ENCODE measurements at places on chromosomes 5 and 9.

GRCh38 chr5:6675784-6676491, 37.3 kb upstream of the TENT4A start:
- DNase-seq, result no peak

DNA sequence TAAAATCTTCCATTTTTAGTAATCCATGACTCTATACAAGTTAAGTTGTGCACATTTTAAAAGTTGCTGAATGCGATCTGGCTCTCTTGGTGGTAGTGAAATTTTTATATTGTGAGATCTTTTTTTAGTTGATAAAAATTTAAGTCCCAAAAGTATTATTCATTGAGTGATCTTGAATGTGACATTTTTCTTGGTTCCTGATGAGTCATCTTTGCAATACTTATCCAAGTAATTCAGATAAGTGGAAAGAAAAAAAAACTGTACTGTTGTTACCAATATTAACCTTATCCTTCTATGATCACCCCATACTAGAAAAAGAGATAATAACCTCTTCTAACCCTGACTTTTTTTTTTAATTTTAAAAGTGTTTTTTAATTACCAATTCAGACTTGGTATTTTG, 601.3 kb downstream of the PSAT1 start:
- no peak for DNase-seq

DNA sequence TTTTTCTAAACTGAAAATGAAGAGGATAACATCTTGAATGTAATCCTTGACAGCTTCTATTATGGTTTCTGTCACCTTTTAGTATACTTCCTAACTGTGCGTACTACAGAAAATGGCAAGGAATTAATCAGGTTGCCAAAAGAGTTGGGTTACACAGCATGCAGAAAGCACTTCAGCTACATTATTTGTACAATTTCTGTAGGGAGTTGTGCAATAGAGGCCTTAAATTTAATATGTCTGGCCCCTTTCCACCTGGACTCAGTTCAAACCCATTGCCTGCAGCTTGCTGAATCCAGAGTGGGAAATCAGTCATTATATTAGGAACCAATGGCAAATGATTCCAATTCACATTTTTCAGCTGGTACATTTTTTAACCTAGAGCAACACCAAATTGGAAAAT, 549.7 kb downstream of the CSNK1G3 start:
- no peak for DNase-seq

DNA sequence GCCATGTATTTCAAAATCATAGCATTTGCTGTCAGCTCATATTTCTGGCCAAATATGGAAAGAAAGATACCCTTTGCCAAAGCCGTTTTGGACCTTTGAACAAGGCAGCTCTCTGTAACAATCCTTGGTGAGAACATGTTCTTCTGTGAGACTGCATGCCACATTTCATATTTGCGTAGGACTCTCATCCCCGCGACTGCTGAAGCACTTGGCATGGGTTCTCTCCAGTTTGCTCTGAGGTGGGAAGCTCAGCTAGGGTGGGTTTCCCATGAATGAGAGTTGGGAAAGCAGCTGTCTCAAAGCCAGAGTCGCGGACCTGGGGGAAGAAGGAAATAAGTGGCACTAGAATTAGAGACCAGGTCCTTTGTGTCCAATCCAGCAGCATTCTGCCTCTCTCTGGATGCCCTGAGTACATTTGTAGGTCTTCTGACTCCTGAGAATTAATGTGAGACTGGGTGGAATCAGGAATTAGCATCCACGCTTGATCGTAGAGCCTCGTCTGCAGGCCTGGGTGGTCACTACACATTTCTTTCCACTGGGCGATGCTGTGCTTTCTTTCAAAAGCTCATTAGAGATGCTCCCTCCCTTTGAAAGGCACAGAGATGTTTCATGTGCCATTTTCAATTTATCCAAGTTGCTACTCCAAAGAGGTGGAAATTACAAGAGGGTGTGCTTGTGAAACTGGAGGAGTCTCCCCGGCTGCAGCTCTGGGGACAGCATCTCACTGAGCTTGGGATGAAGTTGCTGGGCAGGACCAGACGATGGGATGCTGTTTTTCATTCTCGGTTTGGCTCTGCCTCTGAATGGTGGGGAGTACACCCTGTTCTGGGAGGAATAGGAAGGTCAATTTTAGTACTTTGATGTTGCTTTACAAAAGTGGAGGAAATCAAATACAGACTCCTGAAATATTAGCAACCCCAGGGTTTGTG, 197.2 kb downstream of the GADD45G start:
- DNase-seq, result no peak

DNA sequence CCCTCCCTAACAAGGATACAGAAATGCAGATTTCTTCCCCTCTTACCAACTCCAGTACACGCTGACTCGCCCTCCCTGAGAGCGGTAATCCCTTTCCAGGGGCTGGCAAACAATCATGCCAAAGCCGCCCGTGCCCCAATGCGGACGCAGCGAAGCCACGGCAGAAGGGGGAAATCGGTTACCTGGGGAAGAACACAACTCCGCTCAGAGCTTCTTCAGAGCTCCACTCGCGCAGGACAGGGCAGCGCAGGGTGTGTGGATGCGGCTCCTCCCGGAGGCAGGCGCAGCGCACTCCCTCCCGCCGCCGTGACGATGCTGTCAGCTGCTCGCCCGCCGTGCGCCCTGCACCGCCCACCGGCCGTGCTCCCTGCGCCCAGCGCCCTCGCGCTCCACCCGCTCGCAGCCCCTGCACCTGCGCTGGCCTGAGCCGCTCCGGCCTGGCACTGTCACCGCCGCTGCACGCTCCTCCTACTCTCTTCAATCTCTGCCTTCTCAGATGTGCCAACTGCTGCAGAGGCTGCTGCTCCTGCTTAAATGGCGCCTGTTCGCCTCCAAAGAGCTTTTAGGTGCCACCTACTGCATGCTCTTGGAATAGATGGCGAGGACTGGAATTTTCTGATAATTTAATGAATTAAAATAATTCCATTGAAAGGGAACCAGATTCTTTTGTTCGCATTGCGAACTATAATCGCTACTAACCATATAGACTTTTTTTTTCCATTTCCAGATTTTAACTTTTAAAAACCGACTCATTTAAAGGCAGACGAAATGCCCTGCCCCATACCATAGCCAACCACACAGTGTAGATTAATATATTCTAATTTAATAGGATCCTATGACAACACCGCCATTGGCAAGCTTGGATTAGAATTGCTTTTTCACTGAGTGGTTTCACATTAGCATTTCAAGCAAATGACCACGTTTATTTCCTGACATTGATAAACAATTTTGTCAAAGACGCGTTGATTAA, at the start of gene DIRAS2:
TSS of gene DIRAS2 (minus strand) at position 255 of the 970 bp plus-strand sequence. CDS start 28,997 bp downstream, outside the sequence.
- DNase-seq, result no peak

- DNase-seq, result no peak
These were observed 25.0 kb upstream of the TRIM36 start for GRCh38 chr5:115194676-115195075.

DNA sequence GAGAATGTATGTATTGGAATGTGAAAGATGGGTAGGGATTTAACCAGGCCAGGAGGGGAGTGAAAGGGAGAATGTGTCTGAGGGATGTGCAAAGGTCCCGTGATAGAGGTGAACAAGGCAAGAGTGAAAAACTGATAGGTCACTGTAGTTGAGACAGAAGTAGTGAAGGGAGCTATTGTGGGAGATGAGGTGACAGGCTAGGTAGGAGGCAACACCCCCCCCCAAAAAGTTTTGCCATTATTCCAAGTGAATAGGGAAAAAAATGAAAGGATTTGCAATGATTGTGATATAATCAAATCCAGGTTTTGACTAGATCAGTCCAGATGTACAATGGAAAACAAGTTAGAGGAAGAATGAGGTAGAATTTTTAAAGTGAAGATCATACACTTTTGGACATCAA, 136.6 kb upstream of the GPR151 start:
- no peak for DNase-seq

GRCh38 chr5:134175921-134176510, 734 bp downstream of the SKP1 start:
- DNase-seq, result peak; percentile 28

DNA sequence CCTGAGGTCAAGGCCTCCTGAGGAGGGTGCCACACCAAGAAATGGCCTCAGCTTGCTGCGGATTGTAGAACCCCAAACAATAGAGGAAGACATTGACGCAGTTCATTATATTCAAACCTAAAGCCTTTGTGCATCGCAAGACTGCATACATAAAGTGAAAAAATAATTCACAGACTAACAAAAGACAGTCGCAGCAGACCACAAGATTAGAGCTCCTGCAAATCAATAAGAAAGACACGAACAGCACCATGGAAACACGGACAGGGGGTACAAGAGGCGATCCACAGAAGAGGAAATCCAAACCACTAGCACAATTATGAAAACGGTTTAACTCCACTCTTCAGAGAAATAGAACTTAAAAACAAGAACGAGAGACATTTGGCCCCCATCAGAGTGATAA, 10.0 kb upstream of the TCOF1 start:
- DNase-seq, result no peak

DNA sequence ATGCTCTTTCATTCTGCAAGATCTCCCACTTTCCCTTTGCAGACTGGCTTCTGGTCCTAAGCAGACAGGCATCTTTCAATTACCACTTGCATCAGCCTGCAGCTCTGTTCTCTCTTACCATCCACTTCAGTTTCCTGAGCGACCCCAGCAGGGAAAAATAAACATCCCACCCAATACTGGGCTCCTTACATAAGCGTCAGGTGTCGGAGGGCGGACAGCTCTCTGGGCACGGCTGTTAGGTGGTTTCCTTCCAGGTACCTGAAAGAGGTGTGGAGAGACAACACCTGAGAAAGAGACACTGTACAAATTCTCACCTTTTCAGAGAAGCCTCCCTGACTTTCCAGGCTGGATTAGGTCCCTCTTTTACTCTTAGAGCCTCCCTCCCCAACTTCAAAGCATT, 145.1 kb upstream of the PANK3 start:
- DNase-seq, result no peak

DNA sequence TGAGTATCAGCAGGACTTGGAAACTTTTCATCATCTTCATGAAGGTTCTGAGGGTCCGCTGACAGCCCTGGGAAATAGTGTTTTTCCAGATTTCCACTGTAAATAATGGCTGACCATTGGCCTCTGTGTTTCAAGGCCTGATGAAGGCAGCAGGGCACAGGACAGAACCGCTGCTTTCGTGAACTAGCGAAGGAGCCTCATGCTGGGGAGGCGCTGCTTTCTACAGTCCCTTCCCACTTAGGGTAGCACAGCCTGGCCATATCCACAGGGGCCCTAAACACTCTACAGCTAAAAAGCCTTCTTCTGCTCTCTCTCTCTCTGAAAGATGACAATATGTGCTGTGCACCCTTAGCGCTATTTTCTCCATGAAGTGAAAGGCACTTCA, 118.2 kb downstream of the MED27 start:
- no peak for DNase-seq

DNA sequence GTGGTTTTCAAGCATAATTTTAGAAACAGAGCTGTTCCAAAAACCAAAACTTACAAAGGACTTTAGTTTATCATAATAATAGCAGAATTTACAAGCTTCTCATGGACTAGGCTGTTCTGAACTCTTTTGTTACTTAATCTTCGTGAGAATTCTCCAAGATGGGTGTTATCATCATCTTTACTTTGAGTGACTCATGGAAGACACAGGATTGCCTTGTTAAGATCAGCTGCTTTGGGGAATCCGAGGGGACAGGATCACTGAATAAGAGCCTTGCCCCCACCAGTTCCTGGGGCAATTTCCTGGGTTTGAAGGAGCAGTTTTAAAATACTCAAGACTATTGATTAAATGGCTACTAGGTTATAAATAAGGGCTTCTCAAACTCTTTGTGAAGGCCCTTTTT, 80.5 kb downstream of the CFAP90 start:
- DNase-seq, result no peak

GRCh38 chr9:121819428-121820231, 168.2 kb downstream of the DAB2IP start:
- DNase-seq, result no peak

- DNase-seq, result no peak
These were observed 166.4 kb downstream of the PBX3 start for GRCh38 chr9:125913551-125913950.

DNA sequence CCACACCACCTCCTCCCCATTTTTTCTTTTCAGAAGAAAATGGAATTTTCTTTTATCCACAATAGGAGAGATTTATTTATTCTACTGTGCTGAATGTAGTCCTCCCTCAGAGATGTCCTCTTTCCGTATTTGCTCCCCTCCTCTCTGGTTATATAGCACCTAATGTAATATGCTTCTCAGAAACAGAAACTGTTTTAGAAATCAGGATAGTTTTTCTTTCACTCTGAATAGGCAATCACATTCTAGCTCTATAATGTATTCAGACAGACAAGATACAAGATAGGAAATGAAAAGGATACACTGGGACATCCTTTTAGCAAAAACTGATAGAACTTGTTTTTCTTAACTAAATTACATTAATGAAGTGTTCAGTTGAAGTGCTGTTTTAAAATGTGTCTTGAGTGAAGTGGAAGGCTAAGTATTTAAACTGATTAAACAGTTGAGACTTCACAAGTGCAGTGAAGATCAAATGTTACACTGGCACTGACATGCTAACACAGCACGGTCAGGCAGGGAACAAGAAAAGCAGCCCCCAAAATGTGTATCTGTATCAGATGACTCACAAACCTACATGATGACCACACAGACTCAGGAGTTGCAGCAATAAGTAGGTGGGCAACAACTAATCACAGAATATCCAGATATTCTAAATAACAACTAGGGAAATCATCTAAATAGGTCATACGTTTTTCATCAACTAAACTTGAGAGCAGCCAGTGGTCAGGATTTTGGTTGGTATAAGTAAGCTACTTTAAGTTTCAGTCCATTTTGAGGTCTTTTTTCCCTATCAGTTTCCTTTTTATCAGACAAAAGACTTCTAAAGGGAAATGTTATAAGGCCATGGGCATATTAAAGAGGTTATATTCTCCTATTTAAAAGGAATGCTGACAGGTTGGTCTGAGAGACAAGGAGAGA, 260.4 kb downstream of the MLLT3 start:
- DNase-seq, result no peak

DNA sequence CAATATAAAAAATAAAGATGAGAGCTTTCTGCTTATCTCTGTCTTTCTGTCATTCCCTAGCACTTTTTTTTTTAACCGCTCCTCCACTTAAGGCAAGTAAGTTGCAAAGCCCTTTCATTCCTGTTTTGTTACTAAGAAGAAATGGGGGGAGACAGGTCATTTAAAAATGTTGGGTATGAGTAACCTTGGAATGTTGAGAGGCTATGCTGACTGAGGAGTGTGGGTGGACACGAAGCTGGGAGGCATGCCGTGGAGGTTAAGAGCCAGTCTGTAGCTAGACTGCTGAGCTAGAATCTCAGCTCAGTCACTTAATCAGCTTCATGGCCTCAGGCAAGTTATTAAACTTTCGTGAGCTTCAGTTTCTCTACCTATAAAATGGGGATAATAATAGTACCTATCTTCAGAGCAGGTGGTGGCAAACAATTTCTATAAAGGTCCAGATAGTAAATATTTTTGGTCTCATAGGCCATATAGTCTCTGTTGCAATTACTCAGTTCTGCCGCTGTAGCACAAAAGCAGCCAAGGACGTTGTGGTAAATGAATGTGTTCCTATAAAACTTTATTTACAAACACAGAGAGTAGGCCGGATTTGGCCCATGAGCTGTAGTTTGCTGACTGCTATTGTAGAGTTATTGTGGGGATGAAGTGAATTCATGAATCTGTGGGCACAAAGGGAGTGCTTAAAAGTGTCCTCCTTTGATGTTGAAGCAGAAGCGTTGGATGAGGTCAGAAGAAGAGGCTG, 220.0 kb downstream of the GABBR2 start:
- no peak for DNase-seq
